ENCODE measurements at places on chromosomes 1 and 21. TPM values are rescaled to one million over a fixed set of nuclear protein-coding genes. Genes with fewer than 3 reads are reported as not detected.

Gene PHC2
- 98.4 TPM for total RNA-seq

DNA sequence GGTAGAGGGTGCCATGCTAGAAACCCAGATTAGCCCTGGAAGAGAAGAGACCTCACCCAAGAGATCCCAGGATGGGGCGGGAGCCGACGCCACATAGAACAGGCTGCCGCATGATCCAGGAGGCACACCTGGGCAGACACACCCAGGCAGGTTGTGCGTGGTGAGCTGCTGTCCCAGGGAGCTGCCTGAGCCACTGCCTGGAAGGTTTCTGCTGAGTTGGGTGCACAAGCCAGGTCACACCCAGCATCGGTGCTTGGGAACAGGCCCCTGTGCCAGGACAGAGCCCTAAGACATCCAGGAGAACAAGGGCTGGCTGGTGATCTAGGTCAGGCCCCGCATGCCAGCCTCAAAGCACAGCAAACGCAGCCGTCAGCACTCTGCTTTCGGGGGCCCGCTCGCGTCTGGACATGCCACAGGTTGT, 40.2 kb downstream of the CTNNBIP1 start:
- no peak for DNase-seq

Gene S100A12
- total RNA-seq, result 5.7 TPM

DNA sequence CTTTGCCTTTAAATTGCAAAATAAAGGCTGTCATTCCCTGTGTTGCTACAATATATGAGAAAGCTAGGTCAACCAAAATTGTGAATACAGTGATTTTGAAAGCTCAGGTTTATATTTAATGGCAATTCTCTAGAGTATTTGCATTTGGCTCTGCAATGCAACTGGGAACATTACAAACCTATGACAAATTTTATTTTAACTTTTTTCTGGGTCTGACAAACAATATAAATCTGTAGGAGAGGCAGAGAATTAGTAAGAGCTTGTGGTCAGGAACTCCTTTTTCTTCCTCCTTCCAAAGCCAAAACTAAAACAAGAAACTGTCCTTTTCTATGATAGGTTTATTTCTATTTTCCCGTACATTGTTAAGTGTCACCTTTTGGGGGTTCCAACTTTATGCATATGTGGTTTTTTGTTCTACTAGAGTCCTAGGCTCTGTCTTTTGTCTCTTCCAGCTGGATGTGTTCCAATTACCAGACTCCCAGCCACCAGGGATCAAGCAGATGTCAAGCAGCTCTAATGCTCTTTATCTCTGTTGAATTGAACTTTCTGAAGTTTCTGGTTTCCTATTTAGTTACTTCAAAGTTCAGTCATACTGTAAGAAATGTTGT, 106.9 kb downstream of the ASH1L start:
- no peak for DNase-seq

Gene GRHL3
- not detected for total RNA-seq

Gene SLAMF8
- 4.2 TPM for total RNA-seq

DNA sequence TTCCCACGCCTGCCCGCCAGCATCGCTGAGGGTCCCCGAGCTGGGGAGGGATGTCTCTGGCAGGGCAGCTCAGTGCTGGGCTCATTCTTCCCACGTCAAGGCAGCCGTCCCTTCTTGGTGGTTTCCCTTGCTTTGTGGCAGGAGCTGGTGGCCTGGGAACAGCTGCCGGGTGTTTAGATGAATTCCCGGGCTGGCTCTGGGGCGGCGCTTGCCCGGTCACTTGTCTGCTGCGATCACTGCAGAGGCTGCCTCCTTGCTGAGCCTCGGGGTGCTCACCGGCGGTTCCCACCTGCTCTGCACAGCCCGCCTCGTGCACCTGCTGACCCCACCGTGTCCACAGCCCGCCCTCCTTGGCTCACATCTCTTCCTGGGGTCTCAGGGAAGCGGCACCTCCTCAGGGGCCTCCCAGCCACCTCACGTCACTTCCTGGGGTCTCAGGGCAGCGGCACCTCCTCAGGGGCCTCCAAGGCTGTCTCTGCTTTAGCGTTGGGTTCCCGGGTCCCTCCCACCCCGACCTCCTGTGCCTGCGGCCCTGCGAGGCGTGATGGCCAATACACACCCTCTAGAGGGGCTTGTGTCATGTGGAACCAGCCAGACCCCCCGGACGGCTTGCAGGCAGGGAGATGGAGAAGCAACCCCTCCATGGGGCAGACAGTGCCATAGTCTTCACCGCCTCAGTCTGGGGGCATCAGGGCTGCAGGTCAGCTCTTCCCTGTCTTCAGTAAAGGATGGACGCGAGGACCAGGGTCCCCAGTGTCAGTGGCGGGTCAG, 13.5 kb downstream of the COL18A1 start:
- DNase-seq, result no peak

GRCh38 chr21:31161157-31161556, 122.9 kb upstream of the KRTAP19-8 start:
- no peak for DNase-seq

Data from right atrium auricular region (tissue), 2 donors.